EH (cell line): ENCODE measurements at places on chromosomes 3 and 15.

- peak; percentile 67 for DNase-seq
Measured at GRCh38 chr3:33775363-33775762, 23.1 kb upstream of the PDCD6IP start.

- DNase-seq: peak; percentile 17
Measured at GRCh38 chr3:31184261-31185061, 290.0 kb upstream of the GADL1 start.

GRCh38 chr15:66702787-66703539 is 927 bp downstream of the SMAD6 start:
- DNase-seq: no peak

GRCh38 chr15:65651831-65652749 is 30.4 kb downstream of the SLC24A1 start:
- no peak for DNase-seq

DNA sequence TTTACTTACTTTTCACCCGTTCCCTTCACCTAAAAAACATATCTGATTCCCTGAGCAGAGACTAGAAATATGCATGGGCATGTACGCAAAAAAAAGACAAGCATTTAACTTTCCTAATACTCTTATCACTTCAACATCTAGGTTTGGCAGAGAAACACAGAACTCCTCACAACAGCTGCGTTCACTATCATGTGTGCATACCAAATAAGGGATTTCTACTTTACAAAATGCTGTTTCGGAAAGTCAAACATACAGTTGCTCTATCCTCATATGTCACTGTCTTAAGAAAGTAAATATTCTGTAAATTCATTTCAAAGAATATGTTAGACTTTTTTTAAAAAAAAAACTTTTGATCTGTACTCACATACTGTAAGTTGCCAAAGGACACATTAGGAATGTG is 65.1 kb upstream of the CBLB start:
- no peak for DNase-seq

GRCh38 chr3:168284728-168285127 is 189.0 kb upstream of the GOLIM4 start:
- no peak for DNase-seq

DNA sequence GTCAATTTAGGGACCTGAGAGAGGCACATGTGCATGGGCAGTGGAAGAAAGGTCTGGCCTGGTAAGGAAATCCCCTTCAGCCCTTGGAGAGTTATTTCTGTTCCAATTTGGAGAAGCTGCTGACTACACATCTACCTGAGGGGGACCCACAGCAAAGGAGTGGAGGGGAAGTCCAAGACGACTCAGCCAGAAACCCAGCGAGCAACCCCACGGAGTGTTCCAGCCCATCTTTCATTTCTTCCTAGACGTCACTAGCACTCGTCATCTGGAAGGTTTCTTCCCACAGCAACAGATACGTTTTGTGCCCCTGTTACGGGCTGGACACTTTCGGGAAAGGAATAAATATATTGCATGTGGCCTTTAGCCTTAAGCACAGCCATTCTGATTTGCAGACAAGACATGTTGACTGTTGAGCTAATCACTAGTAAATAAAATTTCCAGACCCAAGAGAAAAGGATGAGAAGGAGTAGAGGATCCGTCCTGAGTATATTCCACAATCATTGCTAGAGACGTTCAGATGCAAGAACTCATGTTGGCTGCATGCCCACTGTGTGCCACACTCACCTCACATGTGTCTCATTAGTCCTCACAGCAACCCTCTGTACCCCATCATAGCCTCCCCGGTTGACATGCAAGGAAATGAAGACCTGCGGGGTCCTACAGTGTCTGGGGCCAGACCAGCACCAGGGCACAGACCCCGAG is 7.8 kb upstream of the FAM174B start:
- DNase-seq: no peak

- no peak for DNase-seq
Measured at GRCh38 chr3:52232279-52233107, 6.5 kb downstream of the TWF2 start.

GRCh38 chr3:93979850-93980676 is at the start of gene ARL13B:
Gene ARL13B (plus strand): TSS chr3:93980155. CDS start chr3:93980424, 269 bp downstream.
- DNase-seq: peak; percentile 99

DNA sequence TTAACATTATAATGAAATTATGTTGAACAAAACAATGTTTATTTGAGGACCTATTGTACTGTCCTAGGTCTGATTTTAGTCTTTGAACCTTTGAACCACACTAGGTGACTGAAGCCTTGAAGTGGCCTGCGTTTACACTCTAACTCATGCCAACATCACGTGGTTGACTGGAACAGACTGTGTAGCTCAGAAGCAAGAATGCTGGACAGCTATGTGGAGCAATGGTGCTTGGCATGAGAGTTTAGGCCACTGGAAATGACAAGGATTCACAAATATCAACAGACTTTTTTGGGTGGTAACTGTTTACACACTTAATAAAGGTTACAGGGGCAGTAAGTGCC is 391.5 kb downstream of the RAP2B start:
- no peak for DNase-seq

DNA sequence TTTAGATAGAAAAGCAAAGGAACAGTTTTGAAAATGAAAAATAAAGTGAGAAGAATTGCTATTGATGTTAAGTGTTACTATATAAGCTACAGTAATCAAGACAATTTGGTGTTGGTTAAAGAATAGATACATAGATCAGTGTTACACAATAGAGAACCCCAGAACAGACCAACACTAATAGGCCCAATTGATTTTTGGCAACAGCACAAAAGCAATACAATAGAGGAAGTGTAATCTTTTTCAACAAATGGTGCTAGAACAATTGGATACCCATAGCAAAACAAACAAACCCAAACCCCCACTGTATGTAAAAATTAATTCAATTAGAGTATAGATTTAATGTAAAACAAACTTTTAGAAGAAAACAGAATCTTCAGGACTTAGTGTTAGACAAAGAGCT is 61.8 kb downstream of the ATP11B start:
- no peak for DNase-seq

GRCh38 chr15:101187820-101188636 is 63.8 kb downstream of the CHSY1 start:
- DNase-seq: peak; percentile 99

- DNase-seq: peak; percentile 44
Measured at GRCh38 chr15:56194035-56194434, 49.6 kb downstream of the RFX7 start.

- DNase-seq: no peak
Measured at GRCh38 chr15:56653107-56653506, 80.2 kb downstream of the ZNF280D start.

DNA sequence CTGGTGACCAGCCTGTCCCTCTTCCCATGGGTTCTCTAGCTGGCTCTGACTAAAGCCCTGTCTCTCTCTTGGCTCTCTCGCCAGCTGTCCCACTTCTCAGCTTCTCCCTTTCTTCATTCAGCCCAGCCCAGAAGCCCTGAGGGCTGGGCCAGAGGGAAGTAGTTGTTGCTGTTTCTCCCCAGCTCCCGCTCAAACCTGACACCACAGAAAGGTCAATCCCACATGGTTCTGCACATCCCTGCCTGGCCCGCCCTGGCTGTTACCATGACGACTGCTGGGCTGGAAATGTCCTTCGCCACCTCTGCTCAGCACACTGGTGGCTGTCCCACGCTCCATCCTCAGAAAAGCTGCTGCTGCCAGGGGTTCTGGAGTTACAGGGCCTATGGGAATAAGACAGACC is 25.9 kb downstream of the CCDC32 start:
- DNase-seq: no peak

- no peak for DNase-seq
Measured at GRCh38 chr3:72629191-72629631, 219.0 kb downstream of the SHQ1 start.

- no peak for DNase-seq
Measured at GRCh38 chr15:99273801-99274200, 22.5 kb downstream of the LRRC28 start.

DNA sequence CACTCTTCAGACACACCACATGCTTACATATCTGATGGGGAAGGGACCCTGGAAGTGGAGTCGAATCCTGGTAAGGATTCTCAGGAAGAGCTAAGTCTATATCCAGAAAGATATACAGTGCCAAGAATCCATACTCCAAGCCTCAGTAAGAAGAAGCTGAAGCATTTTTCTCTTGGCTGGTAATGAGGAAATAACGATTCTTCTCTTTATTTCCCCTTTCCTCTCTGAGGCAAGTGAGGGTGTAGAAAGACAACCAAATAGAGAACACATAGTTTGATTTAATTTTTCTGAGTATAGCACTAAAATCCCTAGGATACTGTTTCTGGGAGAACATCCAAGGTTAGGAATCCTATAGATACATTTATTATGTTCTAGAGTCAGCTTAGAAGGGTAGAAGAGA is 857.3 kb downstream of the TUSC7 start:
- DNase-seq: no peak

DNA sequence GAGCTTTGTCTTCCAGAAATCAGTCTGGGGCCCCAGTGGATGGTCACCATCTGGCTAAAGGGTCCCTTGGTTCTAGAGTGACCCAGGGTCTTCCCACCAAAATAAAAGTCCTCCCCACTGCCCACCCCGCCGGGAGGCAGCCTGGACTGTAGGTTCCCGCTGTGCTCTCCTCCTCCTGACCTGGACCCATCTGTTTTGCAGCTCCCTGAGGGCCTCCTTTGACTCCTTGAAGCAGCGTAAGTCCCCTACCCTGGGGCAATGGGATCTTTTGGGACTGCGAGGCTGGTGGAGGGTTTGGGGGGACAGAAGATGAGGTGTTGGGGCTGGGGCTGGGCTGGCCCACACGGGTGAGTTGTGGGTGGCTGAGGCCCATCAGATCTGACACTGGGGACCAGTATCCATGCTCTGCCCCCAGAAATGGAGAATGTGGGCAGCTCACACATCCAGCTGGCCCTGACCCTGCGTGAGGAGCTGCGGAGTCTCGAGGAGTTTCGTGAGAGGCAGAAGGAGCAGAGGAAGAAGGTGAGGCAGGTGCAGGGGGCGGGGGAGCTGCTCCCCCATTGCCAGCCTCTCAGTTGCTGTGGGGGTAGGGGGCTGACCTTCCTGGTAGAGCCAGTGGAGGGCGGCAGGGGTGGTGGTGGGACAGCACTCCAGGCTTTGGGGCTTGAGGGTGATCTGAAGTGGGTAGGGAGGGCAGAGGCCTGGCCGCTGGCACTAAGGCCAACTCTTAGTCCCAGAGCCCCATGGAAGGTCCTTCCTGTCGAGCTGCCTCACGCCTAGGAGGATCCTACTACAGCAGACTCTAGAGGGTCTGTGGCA is 30.4 kb downstream of the PSTPIP1 start:
- DNase-seq: no peak

DNA sequence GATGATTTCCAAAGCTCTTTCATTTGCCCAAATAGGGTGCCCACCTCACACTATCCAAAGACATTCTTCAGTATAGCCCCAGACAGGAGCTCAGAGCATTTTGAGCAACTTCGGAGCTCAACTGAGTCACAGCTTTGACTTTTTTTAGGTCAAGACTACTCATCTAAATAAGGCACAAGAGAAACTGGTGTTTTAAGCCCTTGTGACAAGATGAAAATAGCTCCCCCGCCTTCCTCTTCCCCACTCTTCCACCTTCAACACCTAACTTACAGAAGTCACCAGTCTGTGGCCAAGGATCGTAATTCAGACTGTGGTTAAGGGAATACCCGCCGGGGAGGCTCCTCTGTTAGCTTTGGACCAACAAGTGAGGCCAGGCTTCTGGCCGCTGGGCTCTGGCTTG is 60.4 kb upstream of the CA12 start:
- DNase-seq: no peak

GRCh38 chr3:138132239-138132638 is at the start of gene A4GNT:
Gene A4GNT (minus strand): TSS chr3:138132390. CDS start chr3:138131256, 1,134 bp downstream.
- no peak for DNase-seq

- DNase-seq: no peak
Measured at GRCh38 chr3:50644561-50644960, 27.6 kb downstream of the MAPKAPK3 start.

GRCh38 chr3:68089572-68090011 is 435.2 kb upstream of the SUCLG2 start:
- no peak for DNase-seq

- peak; percentile 51 for DNase-seq
Measured at GRCh38 chr3:74489050-74489792, 125.2 kb downstream of the CNTN3 start.

- DNase-seq: no peak
Measured at GRCh38 chr3:108475220-108475782, 35.1 kb downstream of the MYH15 start.

GRCh38 chr15:74820056-74820455 is 6.4 kb upstream of the CPLX3 start:
- no peak for DNase-seq

- DNase-seq: peak; percentile 75
Measured at GRCh38 chr3:123286308-123287023, 84.7 kb downstream of the SEC22A start.

DNA sequence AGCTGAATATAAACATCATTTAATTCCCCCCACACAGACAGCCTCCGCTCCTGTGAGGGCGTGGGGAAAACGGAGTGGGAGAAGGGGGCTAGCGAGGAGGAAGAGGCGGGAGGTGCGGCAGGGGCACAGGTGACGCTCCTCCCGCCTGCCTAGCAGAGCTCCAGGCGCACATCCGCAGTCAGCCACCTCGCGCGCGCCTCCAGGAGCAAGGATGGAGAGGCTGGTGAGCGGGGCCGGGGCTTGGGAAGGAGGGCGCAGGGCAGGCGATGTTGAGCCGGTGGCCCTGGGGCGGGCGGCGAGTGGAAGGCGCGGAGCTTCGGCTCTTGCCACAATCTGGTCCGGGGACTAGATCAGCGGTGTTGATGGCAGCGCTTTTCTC is at the start of gene CD200:
Gene CD200, plus strand, starts transcription at position 155 of the 379 bp plus-strand sequence. Its CDS starts 57 bp downstream, at position 212.
- peak; percentile 10 for DNase-seq

DNA sequence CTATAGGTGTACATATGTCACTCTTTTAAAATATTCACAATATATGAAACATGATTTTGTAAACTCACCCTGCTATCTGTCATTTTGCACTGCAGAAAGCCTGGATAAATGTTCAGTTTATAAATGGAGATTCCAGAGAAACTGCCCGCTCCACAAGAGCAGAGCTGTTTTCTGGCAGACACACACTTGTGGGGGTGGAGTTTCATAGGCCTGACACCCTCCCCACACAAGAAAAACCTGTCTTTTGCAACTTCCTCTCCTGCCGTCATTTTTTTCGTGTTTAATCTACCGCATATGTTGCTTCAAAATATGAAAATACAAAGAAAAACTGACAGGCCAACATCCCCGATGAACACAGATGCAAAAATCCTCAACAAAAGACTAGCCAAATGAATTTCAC is 479.0 kb downstream of the GABRG3 start:
- no peak for DNase-seq

DNA sequence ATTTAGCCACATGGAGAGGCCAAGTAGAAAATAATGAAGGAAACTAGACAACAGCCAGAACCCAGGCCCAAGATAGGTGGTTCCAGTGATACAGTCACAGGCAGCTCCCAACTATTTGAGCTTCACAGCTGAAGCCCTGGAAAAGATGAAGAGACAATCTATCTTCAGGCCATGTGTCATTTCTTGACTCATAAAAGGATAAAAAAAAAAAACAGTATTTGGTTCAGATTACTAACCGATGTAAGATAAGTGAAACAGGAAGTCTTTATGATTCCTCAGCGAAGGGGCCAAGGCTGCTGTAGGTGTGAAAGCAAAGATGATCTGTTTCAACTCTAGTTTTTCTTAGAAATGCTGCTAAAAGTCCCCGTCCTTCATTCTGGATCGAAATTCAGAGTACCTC is 394.6 kb downstream of the ZNF385D start:
- DNase-seq: peak; percentile 77
